ENCODE measurements at places on chromosomes 12 and 14.

DNA sequence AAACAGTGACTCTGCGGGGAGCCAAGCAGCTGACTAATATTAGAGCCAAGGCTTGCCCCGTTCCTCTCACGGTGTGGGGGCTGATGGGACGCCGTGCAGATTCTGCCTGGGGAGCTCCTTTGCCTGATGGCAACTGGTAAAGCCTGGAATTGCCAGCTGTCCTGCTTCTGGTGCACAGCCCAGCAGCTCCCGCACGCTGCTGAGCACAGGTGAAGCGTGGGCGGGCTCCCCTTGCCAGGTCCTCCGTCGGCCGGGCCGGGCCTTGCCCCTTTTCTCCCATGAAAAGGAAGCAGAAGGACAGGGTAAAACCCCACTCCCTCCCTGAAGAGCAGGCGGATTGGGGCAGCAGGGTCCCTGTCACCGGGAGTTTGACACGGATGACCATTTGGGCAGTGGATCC is 79.0 kb downstream of the WDR20 start:
- DNase-seq: no peak

DNA sequence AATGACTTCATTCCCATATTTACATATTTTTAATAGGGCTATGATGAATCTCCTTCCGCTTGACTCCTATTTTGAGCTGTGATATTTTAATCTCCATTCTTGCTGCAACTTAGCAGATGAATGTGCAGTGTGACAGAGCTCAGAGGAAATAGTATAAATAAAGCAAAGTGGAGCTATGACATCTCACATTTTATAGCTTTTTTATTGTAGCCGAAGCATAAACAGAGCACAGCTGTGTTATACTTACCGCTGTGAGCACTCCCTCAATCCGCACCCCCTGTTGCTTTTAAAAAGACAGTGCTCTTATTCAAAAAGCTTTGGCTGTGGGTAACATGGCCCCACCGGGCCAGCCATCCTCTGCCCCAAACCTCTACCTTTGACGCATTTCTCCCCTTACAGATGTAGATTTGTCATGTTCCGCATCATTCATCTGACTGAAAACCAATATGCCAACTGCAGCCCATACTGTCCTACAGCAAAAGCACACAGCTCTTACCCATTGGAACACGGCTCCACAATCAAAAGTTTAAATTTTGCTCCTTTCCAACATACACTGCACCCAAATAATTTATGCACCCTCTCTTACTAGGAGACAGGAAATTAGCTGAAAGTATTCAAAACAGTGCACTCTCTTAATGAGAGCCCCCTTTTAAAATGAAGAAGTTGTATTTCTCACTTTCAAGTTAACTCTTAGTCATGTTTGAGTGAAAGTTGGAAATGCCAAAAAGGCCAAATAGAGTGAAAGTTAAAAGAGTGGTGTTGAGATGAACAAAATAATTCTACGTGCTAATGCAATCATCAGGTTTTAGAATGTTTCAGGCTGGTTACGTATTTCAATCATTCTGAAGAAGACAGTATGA is 429.3 kb upstream of the SOX5 start:
- no peak for DNase-seq

- DNase-seq: peak; percentile 47
Measured at GRCh38 chr14:28608851-28609828, 157.4 kb upstream of the FOXG1 start.

GRCh38 chr12:101942250-101942605 is 64.8 kb downstream of the DRAM1 start:
- DNase-seq: no peak

GRCh38 chr14:55099756-55100155 is 29.3 kb upstream of the LGALS3 start:
- DNase-seq: no peak

GRCh38 chr12:47223031-47223847 is 143.5 kb upstream of the AMIGO2 start:
- DNase-seq: no peak

DNA sequence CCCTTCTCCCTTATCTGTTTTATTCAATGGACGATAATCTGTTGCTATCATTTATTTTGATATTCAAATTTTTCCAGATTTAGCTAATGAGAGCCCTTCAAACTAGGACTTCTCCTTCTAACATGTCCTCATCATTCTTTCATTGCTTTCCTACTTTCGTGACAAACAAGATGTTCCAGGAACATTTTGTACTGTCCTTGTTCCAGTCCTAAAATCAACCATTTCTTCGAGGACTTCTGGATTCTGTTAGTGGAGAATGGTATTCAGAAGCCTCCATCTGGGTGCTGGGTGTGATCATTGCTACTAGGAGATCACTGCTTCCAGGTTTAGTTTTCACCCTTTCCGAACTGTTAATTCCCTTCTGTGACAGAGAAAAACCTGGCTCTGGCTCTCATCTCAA is 29.5 kb upstream of the FBXO34 start:
- no peak for DNase-seq

DNA sequence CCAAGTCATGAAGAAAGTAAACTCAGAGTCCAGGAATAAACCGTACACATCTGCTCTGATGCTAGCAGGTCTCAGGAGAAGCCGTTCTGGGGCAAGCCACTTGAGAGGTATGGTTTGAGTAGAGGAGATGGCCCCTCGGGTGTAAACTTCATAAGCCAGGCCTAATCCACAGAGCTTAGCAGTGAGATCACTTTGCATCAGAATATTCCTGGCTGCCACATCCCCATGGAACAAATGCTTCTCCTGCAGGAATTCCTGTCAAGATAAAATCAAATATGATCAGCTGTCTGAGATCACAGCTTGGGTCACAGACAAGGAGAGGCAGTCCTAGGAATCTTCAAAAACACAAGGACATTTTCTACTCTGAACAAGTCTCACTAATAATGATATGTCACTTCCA is 11.2 kb upstream of the MAGOHB start:
- DNase-seq: no peak

- DNase-seq: peak; percentile 86
Measured at GRCh38 chr14:98177551-98177950, 1094.4 kb downstream of the BCL11B start.

- DNase-seq: no peak
Measured at GRCh38 chr12:66503746-66504145, 175.1 kb downstream of the GRIP1 start.

DNA sequence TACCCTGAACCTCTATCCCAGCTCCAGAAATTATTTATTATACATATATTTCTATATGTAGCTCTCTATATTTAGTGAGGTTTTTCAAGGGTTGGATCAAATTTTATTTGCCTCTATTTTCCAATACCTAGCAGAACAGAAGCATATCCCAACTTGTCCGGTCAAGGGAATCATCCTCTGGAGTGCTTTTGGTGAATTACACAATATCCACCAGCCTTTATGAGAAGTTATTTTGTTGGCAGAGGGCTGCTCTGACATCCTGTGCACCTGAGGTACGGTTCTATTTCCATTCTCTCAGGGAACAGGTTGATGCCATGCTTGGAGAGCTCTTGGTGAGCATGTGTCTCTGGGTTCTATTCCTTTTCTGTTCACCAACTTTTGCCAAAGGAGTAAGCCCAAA is 1056.4 kb downstream of the GALC start:
- no peak for DNase-seq

GRCh38 chr12:47843226-47843980 is 23.7 kb upstream of the HDAC7 start:
- no peak for DNase-seq

- DNase-seq: no peak
Measured at GRCh38 chr12:2664721-2665577, 129.8 kb upstream of the FKBP4 start.

DNA sequence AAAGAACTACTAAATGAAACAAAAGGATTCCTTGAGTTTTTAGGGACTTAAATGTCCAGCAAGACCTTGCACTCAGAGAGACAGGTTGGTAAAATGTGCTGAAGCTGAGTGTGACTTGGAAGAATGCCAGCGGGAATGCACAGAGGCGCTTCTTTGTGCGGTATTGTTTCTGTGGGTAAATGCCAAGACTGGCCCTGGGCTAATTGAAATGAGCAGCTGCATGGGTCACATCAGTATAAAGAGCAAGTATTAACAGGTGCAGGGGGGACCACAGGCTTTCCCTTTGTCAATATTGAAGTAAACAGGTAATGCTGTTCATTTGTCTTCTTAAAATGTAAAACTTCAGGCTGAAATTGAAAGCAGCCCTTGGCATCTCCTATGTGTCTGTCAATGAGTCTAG is 74.3 kb downstream of the LMO3 start:
- DNase-seq: no peak

DNA sequence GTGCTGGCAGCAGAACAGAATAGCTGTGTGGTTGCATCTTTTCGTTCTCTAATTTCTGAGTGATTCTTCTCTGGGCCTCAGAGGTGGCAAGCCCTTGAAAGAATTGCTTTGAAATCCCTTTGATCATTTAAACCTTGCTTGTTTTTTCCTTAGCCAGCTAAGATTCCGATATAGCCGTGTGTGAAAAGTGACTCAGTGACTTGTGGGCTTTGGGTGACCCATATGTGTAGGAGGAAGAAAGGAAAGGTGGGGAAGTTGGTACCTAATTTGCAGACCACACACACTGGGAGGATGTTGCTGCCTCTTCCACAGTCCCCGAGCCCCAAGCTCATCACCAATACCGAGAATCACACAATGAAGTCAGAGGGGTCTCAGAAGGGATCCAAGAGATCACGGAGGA is 18.8 kb downstream of the SLC24A4 start:
- peak; percentile 67 for DNase-seq

- DNase-seq: peak; percentile 73
Measured at GRCh38 chr14:77302926-77303325, 17.8 kb downstream of the POMT2 start.

DNA sequence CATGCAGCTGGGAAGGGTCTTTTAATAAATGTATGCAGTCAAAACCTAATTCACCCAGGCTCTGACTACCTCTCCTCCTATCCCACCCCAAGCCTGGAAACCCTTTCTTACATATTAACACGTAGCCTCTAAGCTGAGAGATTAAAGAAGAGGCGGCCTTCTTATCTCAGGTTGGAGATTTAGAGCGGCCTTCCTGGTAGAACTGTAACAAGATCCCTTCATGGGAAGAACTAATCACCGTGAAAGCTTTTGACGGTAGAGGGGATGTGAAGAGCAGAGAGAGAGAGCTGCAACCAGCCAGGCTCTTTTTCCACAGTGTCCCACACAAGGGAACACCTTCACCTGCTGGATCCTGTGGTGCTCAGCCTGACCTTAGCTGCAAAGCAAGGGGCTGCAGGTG is 367.4 kb downstream of the MED13L start:
- DNase-seq: no peak

- no peak for DNase-seq
Measured at GRCh38 chr14:42792166-42792565, 1185.5 kb downstream of the LRFN5 start.

GRCh38 chr12:110932046-110932445 is 11.7 kb upstream of the MYL2 start:
- peak; percentile 22 for DNase-seq

DNA sequence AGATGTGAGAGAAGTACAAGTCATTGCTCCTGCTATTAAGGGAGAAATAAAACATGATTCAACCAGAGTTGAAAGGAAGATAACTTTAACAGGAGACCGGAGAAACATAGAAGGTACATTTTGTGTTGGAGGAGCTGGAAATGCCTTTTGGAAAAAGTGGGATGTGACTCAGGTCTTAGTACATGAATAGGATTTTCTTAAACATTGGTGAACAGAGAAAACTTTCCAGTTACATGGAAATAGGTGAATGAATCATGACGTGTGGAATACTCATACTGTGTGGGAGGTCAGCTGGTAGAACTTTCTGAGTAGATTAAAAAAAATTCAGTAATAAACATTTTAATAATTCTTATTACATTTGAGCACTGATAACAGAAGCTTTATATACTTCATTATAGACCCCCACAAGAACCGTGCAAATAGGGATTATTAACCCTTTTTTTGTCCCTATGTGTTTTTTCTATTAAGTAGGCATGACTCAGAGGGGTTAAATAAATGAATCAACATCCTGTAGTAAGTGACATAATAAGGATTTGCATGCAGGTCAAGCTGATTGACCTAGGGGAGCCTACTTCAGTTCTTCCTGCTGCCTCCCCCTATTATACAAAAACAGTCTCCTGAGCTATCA is 710.5 kb downstream of the NOVA1 start:
- no peak for DNase-seq

DNA sequence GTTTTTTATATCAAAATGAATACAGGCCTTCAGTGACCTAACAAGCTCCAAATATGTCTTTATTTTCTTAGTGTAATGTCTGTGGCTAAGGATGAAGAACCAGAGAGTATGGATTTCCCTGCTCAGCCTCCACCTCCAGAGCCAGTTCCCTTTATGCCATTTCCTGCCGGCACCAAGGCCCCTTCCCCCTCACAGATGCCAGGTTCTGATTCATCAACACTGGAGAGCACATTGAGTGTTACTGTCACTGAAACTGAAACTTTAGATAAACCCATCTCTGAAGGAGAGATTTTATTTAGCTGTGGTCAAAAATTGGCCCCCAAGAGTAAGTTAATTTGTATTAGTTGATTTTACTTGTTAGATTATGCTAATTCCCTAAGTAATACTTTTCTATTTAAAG is 61.0 kb downstream of the KIAA0586 start:
- peak; percentile 30 for DNase-seq

DNA sequence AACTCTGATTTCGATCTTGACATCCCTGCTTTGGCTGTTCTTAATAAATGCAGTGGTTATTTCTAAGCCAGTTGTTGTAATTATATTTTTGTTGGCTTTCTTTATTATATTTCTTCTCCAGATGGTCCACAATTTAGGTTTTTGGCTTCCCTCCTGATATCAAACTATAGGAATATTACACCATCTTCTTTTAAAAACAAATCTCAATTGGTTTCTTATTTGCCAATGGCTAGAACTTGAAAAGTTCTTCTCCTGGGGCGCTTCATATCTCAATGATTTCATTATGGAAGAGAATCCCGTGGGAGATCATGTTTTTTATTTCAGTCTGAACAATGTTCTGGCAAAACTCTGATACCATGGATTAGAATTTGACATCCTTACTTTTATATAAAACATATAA is 292.3 kb downstream of the FLRT2 start:
- DNase-seq: no peak

DNA sequence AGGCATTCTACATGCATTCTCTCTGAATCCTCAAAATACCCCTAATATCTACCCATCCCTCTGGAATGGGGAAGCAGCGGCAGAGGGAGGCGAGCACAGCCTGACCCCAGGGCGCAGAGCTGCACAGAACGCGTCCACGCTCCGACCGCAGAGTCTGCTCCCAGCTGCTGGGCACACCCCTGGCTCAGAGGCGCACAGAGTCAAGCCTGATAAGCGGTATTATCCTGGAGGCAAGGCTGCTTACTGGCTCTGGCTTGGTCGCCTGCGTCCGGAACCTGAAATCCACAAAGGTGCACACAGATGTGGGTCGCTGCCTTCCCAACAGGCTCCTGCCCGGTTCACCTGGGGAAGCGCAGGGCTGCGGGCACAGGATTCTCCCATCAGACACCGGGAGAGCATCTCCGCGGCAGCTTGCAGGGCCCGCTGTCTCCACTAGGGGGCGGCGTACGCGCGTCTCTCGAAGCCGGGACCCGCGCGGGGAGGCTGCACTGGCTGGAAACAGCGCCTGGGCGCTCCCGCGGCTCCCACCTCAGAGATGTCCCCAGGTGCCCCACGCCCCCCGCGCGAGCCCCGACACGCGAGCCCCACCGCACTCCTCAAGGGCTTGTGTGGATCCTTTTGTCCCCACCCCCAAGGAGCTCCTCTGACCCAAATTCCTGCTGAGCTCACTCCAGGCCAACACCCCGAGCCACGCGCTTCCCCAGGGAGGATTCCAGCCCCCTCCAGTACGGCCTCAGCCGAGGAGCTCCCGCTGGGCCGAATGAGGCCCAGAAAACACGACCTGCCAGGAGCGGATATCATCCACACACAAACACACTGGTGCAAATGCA is 120.1 kb upstream of the FZD10 start:
- DNase-seq: peak; percentile 80
